ENCODE measurements at places on chromosomes 12 and 14.

DNA sequence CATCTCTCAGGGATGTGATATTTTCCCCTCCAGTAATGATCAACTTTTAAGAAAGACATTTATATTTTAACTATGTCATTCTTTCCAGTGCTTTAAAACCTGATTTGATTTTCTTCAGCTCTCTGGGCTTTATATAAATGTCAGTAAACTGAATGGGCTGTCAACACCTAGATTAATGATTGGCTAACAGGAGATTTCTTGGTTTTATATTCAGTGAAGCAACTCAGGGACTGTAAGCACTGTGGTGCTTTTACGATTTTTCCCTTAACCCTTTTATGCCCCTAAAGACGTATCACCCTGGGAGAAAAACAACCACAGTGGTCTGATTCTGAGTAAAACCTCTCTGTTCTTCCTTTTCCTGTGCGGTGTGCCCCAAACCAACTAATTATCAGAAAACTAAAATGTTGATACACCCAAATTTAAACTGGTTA, 38.0 kb downstream of the PTGER2 start:
- DNase-seq: no peak

DNA sequence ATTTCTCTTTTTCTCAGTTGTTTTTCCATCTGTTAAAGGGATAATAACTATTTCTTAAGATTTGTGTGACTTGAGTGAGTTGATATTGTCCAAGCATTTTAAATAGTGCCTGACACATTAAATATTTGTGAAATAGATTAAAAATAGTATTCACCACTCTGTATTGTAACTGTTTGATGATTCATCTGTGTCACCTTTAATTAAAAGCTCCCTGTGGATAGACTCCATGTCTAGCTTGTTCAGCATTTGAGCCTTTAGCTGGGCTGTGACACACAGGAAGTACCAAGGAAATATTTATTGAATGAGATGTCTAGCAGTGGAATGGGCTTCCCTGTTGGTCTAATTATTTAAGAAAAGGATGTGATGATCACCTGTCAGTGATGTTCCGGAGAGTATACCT, 1.8 kb upstream of the GLIPR1L2 start:
- DNase-seq: no peak

GRCh38 chr14:88552876-88553275, 1.9 kb downstream of the PTPN21 start:
- no peak for DNase-seq

- DNase-seq: no peak
These were observed 18.3 kb downstream of the PLEKHG7 start for GRCh38 chr12:92721130-92721529.

GRCh38 chr14:60650373-60650961, 1.2 kb upstream of the SIX1 start:
- no peak for DNase-seq

DNA sequence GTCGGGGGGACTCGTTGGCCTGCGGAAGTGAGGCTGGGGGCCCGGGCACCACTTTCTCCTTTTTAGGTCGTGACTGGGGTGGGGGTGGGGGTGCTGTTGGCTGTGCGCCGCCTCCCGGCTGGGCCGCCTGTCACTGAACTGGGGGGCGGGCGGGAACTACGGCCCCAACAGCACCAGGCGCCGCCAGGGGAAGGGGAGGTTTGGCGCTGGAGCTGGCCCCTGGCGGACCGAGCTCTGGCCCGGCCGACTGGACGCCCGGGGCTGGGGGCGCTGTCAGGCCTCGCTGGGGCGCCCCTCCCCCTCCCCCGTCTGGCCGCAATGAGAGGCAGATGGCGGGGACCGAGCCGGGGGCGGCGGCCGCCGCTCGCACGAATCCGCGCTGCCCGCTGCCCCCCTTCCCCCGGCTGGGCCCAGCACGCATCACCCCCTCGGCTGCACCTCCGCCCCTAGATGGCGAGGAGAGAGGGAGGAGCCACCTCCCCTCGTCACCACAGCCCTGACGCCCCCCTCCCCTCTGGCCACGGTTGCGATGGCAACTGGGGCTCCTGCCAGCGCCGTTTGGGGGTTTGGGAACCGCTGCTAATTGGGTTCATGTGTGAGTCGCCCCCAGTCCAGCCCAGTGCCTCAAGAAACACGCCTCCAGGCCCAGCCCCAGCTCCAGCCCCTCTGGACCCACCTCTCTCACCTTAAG, 723 bp downstream of the NFATC4 start:
- DNase-seq: peak; percentile 70
